ENCODE measurements at places on chromosomes 6 and 20.

- peak; percentile 79 for DNase-seq
These were observed 60.7 kb downstream of the DTNBP1 start for GRCh38 chr6:15602154-15602553.

GRCh38 chr20:62320581-62321354 lies 18.0 kb downstream of the ADRM1 start:
- peak; percentile 35 for DNase-seq

DNA sequence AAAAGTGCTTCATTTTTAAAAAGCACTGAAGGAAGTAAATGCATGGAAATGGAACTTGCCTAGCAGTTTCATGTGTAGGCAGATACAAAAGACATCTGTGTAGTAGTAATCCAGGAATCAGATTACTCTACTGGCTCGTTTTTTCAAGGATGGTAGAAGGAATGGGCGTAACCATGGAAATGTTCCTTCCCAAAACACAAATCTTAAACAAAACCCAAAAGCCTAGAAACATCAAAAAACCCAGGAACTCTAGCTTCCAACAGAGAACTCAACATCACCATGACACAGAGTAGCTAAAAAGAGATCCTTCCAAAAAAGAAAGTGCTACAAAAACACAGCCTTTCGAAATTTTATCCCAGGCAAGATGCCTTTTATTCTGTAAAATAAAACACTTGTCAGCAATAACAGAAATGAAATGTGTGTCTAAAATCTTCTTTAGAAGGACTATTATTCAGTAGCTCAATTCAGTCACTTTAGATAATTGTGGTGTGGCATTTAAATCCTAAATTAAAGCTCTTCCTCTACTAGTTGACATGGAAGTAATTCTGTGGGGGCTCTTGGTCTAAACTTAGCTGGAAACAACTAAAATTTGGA lies 81.7 kb downstream of the FAM217A start:
- DNase-seq: no peak

DNA sequence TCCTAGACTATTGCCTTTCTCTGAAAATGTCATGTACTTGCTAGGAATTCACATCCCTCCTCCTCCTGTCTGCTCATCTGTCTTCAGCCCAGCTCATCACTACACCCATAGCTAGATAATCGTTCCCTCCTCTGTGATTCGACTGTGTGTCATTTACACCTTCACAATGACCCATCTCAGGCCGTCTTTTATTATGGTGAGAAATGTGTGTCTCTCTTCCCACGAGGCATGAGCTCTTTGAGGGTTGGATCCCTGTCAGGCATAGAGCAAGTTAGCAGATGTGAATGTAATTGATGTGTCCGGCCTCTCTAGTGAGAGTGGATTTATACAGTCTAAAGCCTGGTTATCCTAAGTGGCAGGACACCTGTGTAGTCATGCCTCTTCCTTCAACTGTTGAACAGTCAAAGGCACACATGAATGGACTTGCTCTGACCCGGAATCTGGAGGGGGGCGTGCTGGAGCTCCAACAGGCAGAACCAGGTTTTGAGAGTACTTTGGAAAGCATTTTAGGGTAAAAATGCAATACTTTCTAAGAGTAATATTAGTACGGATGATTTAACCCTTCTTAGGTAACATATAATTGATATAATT lies 182.1 kb downstream of the UTRN start:
- no peak for DNase-seq

DNA sequence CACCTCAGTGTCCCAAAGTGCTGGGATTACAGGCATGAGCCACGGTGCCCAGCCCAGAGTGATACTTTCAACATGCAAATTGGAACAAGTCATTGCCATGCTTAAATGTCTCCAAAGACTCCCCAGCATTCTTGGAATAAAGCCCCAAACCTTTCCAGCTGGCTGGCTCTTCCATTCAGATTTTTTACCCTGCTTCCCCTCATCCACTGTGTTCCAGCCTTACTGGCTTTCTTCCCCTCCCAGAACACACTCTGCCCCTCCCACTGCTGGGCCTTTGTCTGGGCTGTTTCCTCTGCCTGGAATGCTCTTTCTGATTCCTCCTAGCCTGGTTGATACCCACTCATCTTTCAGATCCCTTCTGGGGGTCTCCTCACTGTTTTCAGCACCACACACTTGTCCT lies 40.1 kb upstream of the NNAT start:
- no peak for DNase-seq

DNA sequence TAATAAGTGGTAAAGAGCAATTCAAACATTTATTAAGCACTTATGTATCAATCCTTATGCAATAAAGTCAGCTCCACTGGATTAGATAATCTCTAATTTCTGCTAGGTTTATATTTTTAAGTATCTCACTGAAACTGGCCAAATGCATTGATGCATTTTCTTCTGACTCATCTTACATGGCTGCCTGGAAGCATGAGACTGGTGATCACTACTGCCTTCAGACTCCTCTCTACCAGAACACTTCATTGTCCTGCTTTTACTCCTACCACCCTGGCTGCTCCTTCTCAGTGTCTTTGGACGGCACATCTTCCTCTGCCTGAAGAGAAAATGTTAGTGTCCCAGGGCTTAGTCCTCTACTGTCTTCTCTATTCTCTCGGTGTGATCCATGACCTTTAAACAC lies 7.4 kb downstream of the CEP85L start:
- no peak for DNase-seq

- no peak for DNase-seq
These were observed 84.0 kb downstream of the ESR1 start for GRCh38 chr6:151891524-151891923.
